ENCODE measurements at places on chromosomes 12 and 14.

GRCh38 chr12:95262808-95263207, 45.2 kb downstream of the VEZT start:
- DNase-seq = no peak

GRCh38 chr12:124270671-124271070, 24.2 kb upstream of the RFLNA start:
- no peak for DNase-seq

- DNase-seq = peak; percentile 7
Measured at GRCh38 chr12:15532364-15532977, 210.2 kb downstream of the PTPRO start.

GRCh38 chr12:132659146-132659545, 28.0 kb downstream of the POLE start:
- no peak for DNase-seq

DNA sequence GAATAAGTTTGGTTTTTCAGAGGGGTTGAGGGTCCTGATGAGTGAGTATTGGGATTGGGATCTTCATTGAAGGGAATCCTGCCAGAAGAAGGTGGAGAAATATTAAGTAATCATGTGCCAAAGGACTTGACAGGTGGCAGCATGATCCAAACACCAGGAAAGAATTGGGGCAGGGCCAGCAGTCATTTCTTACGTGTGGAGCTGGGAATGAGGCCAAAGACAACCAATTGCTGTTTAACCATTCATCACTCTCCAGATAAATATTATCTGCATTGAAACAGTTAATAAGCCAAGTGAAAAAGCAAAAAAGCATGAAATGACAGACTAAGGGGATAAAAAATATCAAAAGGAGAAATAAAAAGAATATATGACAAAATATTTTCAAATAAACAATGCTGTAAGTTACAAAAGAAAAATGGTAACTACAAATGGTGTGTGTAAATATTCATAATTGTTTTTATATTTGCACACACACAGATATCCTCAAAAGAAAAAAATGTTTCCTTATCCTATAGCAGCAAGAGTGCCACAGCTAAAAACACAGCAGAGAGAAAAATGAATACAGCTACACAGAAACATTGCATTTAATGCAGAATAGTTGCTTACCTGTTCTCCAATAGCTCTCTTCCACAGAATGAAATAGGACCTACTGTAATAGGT, 26.2 kb downstream of the C2CD5 start:
- DNase-seq = no peak

- no peak for DNase-seq
Measured at GRCh38 chr12:96658075-96658474, 168.7 kb downstream of the CFAP54 start.

- no peak for DNase-seq
Measured at GRCh38 chr12:11959117-11959823, 111.5 kb upstream of the BCL2L14 start.

DNA sequence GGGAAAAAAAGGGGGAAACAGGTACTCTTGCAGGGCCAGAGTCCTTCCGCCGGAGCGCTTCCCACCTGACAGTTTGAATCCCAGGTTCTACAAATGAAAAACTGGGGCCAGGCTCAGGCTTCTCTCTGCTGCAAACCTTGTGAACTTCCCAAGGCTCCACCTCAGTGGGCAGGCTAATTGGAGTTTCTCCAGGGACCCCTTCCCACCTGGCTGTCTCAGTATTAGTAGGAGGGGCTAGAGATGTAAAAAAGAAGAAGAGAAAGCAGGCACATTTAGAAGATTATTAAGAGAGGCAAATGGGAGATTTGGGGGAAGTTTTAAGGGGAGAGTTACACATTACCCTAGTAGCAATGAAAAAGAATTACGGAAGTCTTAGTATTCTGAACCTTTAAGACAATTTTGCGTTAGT, 20.0 kb upstream of the CLEC2D start:
- no peak for DNase-seq

DNA sequence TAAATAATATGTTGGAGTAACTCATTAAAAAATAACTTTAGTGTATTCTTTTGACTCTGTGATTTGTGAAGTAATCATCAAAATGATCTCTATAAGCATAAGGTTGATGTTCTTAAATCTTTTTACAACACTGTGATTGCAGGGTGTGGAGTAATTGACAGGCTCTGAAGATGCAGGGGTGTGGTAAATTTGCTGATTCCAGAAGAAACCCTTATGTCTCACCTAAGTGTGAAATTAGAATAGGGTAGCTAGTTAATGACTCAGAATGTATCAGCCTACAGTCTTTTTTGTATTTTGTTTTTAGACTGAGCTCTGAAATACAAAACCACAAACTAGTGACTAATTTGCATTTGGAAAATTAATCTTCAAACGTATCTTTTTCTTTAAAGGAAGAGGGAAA, 5.9 kb downstream of the PRPF39 start:
- DNase-seq = no peak

DNA sequence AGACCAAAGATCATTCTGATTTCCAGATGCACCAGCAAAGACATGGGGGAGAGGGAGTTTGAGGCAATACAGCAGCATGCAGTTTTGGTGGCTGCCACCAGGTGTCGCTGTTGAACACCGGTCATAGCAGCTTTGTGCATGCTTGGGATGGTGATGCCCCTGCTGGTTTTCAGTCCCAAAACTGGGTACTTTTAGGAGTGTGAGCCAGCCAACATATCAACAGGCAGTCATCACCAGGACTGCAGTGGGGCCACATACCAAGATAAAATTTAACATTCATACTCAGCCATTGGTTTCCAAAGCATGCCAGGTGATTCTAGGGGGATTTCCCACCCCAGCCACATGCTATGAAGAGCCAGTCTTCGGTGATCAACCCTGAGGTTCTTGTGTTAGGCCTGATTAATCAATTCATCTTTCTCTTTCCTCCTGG, 64.2 kb downstream of the PHETA1 start:
- DNase-seq = no peak

DNA sequence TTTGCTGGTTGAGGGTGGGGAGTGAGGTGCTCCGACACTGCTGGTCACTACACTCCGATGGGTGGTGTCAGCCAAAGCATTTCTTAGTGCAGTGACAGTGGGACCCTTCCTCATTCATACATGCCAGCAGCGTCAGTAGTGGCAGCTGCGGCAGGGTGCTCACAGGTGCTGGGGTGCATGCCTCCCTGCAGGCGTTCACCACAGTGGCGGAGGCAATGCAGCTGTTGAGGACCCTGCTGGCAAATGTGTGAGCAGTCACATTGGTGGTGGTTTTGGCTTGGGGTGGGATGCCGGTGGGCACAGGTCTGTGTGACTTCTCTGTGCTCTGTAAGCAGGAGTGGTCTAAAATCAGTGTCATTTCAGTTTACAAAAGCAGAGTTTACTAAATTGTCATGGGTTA, 464.6 kb downstream of the FUT8 start:
- DNase-seq = no peak

- DNase-seq = no peak
Measured at GRCh38 chr14:100408350-100409002, 85.3 kb downstream of the SLC25A47 start.

DNA sequence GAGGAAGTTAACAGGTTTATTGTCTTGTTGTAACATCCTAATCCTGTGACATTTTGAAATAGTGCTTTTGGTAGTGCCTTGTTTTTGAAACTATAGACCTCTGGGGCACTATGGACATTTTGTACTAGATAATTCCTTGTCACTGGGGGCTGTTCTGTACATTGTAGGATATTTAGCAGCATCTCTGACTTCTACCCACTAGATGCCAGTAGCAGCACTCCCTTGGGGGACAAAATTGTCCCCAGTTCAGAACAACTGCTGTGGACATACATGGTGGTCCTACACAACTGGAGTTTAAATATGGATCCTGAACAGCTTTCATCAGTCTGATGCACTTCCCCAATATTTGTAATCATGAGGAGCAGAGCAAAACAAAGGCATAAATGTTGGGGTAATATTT, 264.7 kb downstream of the RAD51B start:
- DNase-seq = no peak

GRCh38 chr14:102235275-102235897, 69.6 kb downstream of the MOK start:
- peak; percentile 57 for DNase-seq

DNA sequence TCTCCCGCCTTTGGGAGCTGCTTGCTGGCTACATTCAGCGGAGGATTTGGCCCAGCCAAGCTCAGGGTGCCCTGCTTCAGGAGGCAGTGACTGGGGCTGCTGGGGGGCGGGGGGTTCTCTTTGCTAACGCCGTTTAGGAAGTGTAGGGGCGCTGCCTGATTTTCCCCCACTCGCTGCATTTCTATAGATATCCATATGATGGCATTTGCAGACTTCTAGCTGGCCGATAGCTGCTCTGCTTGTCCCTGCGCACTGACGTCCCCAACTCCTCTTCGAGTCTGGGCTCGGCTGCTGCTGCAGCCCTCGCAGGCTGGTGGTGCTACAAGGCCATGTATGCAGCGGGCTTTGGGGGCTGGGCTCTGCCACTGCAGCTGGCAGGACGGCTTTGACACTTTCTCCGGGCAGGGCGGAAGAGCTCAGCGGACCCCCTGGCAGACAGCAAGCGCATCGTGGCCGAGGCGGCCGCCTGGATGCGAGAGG, 3.1 kb downstream of the LRFN5 start:
- DNase-seq = no peak

- DNase-seq = no peak
Measured at GRCh38 chr12:46699986-46700385, 125.8 kb downstream of the SLC38A4 start.

DNA sequence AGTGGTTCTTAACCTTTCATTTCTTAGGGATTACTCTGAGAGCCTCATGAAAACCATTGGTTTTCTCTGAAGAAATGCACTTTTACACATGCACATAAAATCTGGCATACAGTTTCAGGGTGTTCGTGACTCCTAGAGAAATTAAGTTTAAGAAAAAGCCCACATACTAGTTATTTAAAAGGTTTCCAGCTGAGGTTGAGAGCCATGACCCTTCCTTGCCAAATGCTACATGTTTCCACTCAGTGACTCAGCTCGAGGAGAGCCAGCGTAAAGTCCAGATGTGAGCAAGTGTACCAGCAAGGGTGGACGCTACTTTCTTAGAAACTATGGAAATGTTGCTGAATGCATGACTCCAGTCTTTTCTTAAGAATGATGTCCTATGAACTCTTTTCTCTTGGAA, 42.7 kb upstream of the FLRT2 start:
- no peak for DNase-seq

- DNase-seq = no peak
Measured at GRCh38 chr14:99356031-99356608, 84.1 kb upstream of the BCL11B start.

GRCh38 chr12:109495012-109495411, 17.6 kb downstream of the UBE3B start:
- no peak for DNase-seq

- DNase-seq = no peak
Measured at GRCh38 chr12:124422142-124422569, 127.3 kb downstream of the RFLNA start.

DNA sequence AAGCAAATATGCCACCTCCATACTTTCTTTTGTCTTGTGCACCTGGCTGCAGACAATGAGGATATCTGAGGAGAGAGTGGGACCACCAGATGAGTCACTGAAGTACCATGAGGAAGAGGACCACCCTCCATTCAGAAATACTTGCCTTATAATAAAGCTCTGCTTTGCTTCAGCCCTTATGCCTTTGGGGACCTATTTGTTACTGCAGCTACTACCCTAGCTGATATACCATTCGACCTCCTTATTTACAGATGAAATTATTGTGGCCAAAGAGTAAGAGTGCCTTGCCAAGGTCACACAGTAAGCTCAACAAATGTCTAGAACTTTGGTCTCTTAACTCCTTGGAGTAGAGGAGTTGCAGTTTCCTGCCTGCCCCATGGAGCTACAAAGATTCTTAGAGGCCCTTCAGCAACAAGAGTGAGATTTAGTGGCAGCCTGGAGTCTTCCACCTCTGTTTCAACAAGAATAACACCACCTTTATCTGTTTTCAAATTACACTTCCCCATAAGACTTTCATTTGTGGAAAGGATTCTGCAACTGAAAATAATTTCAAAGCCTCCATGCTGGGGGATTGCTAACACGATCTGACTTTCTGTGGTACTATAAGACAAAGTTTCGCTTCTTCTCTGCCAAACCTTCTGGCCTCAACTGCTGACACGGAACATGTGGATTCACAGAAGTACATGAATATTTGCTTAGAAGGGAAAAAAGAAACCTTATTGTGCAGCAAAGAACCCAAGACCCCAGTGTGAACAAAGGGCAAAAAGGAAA, 3.6 kb downstream of the CMKLR1 start:
- DNase-seq = no peak

- no peak for DNase-seq
Measured at GRCh38 chr14:35682802-35683201, 126.3 kb downstream of the RALGAPA1 start.

DNA sequence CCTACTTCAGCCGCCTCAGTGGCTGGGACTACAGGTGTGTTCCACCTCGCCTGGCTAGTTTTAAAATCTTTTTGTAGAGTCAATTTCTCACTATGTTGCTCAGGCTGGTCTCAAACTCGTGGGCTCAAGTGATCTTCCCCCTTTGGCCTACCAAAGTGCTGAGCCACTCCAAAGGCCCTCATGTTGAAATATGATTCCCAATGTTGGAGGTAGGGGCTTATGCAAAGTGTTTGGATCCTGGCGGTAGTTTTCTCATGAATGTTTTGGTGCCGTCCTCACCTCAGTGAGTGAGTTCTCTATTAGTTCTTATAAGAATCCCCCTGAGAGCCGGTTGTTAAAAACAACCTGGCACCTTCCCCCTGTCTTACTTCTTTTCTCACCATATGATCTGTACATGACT, 784.6 kb downstream of the TMTC2 start:
- no peak for DNase-seq

DNA sequence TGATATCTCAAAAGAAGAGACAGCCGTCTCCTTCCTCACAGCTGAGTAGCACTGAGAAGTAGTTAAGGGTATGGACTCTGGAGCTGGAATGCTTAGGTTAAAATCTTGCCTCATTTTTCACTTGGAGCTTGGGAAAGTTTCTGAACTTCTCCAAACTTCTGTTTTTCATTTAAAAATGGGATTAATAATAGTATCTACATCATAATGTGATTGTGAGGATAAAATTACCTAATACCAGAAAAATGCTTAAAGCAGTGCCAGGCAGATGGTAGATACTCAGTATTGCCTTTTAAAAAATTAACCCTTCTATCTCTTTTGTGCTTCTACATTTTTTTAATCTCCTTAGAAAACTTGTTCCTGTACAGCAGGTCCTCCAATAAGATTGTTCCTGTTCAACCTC, 63.1 kb downstream of the A2M start:
- no peak for DNase-seq

GRCh38 chr12:61291647-61292046, 968.6 kb upstream of the USP15 start:
- no peak for DNase-seq

DNA sequence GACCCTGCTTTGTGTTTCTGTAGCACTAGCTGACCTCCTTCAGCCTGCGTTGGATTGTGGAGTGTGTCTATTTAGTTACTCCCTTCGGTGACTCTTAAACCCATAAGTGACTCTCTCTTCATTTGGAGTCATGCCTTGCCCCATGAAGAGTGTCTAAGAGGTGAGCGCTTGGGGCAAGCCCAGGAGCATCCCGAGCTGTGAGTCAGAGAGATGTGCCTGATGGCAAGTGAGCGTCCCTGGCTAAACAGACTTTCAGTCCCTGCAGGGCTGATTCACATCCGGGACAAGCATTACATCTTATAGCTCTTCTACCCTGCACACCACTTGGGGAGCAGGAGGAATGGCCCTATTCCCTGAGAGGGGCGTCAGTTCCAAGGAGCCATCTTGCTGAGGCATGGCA, 24.3 kb upstream of the ATF1 start:
- no peak for DNase-seq

GRCh38 chr14:104937694-104938365, 13.2 kb downstream of the PLD4 start:
- DNase-seq = no peak
